ENCODE measurements at places on chromosomes 3 and 15. TPM values are rescaled to one million over a fixed set of nuclear protein-coding genes. Genes with fewer than 3 reads are reported as not detected.

GRCh38 chr3:78221300-78221699 is 1181.4 kb downstream of the ROBO2 start:
- no peak for DNase-seq

Gene SAMD7
- total RNA-seq = not detected

GRCh38 chr3:150055332-150055731 is 84.6 kb upstream of the PFN2 start:
- no peak for DNase-seq

Gene BUB1B
- 8.0 TPM for total RNA-seq

Gene CX3CR1
- total RNA-seq = 6.2 TPM

DNA sequence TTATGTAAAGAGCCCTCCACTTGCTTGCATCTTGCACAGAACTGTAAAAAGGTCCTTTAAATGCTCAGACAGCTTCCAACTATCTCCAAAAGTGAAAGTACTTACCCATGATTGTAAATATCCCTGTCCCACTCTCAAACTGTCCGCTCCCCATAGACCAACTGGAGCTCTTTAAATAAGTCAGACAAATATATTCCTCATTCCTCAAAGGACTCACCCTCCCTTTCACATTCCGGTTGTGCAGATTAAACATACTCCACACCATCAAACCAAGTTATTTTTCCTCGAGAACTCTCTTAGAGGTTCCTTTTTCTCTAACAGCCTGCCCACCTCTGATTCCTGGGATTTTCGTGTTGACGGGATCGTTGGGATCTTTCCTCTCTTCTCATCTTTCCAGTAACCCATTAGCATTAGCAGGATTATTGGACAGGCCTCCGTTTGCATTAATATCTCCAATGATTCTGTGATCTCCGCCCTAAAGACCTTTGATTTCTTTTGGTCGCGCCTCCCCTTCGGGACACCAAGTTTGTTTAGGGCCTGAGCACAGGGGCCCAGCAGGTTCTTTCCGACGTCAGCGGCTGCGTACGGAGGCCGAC is 763 bp downstream of the GOLGB1 start:
- no peak for DNase-seq

DNA sequence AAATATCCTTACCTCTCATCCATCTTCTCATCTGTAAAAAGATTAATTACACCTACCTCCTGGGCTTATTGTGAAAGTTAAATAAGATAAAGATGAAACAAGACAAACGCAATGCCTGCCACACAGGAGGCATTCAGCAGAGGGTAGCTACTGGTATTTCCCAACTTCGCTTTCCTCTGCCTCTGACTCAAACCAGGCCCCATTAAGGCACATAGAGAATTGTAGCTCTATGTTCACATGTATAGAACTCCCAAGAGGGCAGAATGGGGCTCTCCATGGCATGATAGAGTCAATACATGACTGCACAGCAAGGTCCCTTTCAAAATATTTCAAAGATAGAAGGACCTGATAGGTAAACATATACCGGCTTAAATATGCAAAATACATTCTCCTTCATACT is 1.4 kb downstream of the LYSMD2 start:
- no peak for DNase-seq
